ENCODE measurements at places on chromosomes 6 and 20.

- no peak for DNase-seq
Observed at GRCh38 chr20:37526238-37526838, 1.3 kb downstream of the BLCAP start.

- DNase-seq: peak; percentile 30
Observed at GRCh38 chr6:21666201-21666691, 72.7 kb downstream of the SOX4 start.

- DNase-seq: no peak
Observed at GRCh38 chr6:123785039-123785438, 18.6 kb upstream of the NKAIN2 start.

DNA sequence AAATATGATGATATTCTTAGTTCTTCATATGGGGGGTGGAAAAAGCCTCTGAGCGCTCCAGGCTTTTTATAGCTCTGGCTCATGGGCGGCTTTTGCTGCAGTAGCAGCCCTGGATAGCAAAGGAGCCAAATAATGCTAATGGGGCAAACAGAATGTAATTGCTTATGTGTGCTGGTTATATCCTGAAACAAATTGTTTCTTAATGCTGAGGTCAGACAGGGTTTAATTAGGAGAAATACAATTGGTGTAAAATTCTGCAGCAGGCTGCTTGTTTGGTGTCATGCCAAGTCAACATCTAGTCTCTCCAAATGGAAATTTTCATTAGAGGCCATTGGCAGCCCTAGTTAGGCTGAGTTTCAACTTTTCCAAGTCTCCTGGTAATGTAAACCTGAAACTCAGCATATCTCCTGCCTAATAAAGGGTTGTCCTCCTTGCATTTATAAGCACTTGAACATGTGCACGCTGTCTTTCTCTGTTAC lies 530.1 kb upstream of the NOX3 start:
- DNase-seq: no peak

- DNase-seq: no peak
Observed at GRCh38 chr6:149851461-149852110, 12.6 kb downstream of the LRP11 start.

DNA sequence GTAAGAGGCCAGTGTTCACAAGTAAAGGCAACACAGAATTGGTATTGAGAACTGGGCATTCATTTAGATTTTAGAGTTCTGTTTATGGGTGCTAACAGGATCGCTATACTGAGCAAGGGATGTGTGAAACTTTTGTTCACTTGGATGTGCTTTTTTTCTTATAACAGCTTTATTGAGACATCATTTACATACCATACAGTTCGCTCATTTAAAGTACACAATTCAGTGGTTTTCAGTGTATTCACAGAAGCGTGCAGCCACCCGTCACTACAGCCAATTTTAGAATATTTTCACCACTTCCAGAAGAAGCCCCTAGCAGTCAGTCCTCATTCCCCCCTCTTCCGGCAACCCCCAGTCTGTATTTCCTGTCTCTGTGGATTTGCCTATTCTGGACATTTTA lies 48.7 kb downstream of the GFRA4 start:
- DNase-seq: no peak

- no peak for DNase-seq
Observed at GRCh38 chr6:28809947-28810658, 113.7 kb downstream of the TRIM27 start.

DNA sequence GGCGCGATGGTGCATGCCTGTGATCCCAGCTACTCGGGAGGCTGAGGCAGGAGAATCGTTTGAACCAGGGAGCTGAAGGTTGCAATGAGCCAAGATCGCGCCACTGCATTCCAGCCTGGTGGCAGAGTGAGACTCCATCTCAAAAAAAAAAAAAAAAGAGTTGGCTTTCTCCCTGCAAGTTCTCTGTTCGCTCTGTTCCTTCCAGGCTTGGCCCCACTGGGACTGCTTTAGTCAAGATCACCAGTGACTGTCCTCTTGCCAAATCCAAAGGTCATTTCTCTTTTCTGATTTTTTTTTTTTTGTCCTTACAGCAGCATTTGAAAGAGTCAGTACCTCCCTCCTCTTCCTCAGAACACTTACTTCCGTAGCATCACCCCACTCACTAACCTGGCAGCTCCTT lies 10.8 kb upstream of the GNRH2 start:
- no peak for DNase-seq

- DNase-seq: no peak
Observed at GRCh38 chr6:160912411-160912810, 79.2 kb upstream of the MAP3K4 start.
